ENCODE measurements at places on chromosomes 1 and 21.

DNA sequence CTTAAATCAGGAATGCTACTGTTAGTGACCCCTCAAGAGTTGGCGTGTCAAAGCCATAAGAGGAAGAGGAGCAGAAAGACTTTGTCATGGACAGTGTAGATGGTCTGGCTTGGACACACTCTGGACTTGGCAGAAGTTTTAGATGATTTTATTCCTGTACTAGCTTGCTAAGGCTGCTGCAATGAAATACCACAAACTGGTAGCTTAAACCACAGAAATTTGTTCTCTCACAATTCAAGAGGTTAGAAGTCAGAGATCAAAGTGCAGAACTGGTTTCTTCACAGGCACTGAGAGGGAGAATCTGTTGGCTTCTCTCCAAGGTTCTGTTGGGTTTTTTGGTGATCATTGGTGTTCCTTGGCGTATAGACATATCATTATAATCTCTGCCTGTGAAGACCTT, 869.8 kb upstream of the B3GALT2 start:
- no peak for DNase-seq

GRCh38 chr21:42861848-42862400, 17.4 kb downstream of the WDR4 start:
- no peak for DNase-seq

- no peak for DNase-seq
Observed at GRCh38 chr1:14706631-14707030, 108.1 kb downstream of the KAZN start.

- no peak for DNase-seq
Observed at GRCh38 chr1:63537940-63538339, 14.6 kb downstream of the EFCAB7 start.

DNA sequence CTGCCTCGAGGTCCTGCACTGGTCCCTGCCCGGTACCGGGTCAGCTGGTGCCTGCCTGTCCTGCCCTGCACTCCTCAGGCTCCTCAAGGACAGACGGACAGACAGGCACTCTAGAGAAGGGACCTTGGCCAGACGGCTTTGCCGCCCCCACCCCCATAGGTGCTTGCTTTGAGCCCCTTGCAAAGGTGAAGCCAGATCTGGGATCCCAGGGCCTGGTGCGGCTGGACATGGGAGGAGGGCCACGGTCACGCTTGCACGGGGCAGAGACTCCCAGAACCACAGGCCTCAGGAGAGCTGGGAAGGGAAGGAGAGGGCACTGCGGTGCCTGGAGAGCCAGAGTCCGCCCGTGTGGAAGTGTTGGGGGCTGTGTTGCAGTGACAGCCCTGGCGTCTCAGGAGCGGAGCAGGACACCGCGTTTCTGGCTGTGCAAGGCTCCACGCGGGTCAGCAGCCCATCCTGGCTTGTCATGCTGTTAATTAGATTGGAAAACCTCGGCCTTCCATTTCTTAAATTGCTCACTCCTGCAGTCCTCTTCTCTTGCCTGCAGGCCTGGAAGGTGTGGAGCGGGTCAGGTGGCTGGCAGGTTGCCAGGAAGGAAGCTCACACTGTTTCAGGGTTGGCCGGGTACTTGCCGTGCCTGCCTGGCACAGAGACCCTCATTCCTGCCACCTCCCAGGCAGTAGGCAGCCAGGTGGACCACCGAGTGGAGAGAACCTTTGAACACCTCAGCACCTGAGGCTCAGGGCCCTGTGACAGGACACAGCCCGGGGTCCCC, 16.3 kb downstream of the COL18A1 start:
- peak; percentile 41 for DNase-seq

GRCh38 chr1:2975466-2976179, 45.6 kb upstream of the ACTRT2 start:
- DNase-seq, result no peak

DNA sequence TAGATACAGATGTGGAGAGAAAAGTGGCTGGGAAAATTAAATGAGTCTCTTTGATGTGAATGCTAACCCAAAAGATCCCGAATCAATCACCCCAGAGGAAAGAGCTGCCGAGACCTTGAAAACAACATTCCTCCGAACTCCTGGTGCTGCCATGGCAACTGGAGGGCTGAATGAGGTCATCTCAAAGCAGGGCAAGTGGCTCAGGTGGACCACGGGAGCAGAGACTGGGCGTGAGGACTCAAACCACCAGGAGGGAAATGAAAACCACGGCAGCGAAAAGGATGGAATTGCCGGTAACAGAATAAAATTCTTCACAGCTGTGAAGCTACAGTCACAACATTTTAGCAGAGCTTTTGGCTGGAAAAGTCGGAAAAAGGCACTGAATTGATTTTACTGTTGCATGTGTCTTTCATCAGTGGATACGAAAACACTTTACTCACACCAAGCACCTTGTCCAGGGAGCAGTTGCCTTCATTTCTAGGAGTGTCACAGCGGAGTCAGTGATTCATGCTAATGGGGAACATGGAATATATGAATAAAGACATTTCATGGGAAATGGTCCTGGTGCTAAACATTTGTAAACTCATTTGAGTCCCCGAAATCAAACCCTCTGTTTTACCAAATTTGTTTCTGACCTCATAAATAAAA, 23.2 kb upstream of the BECN2 start:
- DNase-seq, result peak; percentile 85

DNA sequence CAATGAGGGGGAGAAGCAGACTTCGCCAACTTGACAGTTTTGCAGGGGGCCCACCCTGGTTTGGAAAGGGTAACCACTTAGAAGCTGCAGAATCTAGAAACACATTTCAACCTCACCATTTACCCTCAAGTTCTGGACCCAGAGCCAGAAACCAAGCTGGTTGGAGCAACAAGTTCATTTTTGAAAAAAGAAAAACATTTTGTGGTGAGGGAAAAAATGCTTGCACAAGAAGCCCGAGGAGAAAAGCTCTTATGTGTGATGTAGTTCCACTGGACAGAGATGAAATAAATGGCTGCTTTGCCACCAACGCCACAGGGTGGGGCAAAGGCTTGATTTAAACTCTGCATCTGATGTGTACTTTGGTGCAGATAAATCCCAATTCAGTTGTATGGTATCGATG, 10.6 kb upstream of the NGF start:
- DNase-seq, result no peak

GRCh38 chr21:28799926-28800325, 192.8 kb downstream of the LTN1 start:
- no peak for DNase-seq
